ENCODE measurements at places on chromosomes 3 and 15. TPM values are rescaled to one million over a fixed set of nuclear protein-coding genes. Genes with fewer than 3 reads are reported as not detected.
A peak's percentile ranks its signal among the peaks of the same experiment; 100 is the strongest.

Gene CACNA2D2
- 6.0 TPM for polyA plus RNA-seq

DNA sequence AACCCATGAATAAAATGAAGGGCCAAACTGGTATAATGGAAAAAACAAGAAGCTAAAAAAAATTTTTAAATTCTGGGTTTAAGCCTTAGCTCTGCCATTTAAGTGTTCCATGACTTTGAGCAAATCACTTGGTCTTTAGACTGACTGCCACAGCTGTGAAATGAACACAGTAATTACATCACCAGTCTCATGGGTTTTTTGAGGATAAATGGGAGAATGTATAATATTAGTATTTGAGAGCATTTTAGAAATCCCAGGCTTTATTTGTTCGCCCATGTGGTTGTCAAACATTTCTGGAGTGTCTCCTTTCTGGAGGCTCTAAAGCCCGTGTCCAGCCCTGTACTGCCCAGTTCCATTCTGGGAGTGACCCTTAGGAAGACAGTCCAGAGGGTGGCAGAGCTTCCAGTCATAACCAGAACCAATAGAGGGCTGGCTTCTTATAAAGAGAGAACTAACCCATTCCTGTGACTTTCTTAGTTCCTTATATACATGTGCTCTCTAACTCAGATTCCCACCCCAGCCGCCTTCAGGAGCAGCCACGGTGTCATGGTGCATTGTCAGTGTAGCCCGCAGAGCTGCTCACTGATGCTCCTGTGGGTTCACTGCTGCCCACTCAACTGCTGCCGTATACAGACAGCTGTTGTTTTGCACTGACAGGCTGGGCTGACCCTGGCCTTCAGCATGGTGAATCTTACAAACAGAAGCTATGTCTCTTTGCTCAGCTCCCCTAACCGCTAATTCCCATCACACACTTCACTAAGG lies 44.7 kb downstream of the BOC start:
- DNase-seq: no peak

GRCh38 chr15:41971089-41971894 lies 1.1 kb downstream of the EHD4 start:
- DNase-seq: peak; percentile 80

Gene ADAMTS17
- 0.27 TPM for polyA plus RNA-seq

DNA sequence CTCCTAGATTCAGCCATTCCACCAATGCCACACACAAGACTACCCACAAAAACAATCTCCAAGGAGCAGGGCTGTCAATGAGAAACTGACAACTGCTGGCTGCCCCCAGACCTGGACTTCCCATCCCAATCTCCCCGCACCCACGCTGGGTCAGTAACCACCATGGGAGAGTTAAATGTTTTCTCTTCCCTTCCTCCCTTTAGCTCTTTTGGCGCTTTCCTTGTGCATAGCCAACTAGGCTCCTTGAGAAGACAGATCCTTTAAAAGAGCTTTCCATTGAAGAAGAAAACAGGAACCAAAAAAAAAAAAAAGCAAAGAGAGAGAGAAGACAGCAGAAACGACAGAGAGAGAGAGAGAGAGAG lies 8.3 kb downstream of the BCL6 start:
- DNase-seq: no peak

Measured in immature natural killer cell (primary cell).